Epithelial cell of prostate (primary cell): ENCODE measurements at places on chromosomes 5 and 9.

- no peak for DNase-seq
Observed at GRCh38 chr5:52077941-52078815, 694.9 kb downstream of the ISL1 start.

- no peak for DNase-seq
Observed at GRCh38 chr9:71001780-71002386, 119.5 kb downstream of the TRPM3 start.

GRCh38 chr5:107356891-107357290 lies 313.8 kb downstream of the EFNA5 start:
- no peak for DNase-seq

DNA sequence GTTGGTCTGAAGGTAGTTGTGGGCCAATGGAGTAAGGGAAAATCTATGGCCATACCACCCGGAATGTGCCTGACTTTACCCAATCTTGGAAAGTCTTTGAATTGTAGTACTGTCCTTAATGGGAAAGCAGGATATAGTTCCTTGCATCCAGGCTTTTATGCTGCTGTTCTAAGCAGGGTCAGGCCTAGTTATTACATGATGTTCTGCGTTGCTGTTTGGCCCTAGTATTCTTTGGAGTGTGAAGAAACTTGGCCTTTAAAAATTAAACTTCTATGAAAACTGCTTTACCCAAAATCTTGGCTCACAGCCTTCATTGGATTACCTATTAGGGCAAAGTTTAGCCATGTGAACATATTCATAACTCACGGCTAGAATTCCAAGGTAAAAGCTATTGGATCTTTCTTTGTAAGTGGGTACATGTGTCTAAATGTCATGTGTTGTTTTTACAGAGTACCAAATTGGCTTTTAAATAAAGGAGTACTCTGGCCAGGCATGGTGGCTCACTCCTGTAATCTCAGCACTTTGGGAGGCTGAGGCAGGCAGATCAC lies 211.1 kb downstream of the DTWD2 start:
- DNase-seq, result no peak

GRCh38 chr5:180853121-180853847 lies 7.8 kb downstream of the ZFP62 start:
- no peak for DNase-seq

DNA sequence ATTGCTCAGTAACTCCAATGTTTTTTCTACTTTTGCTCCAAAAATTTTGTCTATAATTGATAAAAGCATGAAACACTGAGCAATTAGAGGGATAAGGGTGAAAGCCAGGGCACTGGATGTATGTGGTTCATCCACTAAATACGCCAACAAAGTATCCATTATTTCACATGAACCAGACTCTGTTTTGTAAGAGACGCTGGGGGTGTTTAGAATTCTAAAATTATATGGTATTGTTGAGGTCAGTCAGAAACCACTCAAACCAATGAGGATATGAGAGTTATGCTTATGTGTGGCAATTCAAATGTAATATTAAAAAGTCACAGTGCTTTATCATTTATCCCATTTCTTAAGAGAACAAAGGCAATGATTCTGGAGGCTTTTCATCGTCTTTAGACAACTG lies 220.2 kb downstream of the EFNA5 start:
- no peak for DNase-seq

DNA sequence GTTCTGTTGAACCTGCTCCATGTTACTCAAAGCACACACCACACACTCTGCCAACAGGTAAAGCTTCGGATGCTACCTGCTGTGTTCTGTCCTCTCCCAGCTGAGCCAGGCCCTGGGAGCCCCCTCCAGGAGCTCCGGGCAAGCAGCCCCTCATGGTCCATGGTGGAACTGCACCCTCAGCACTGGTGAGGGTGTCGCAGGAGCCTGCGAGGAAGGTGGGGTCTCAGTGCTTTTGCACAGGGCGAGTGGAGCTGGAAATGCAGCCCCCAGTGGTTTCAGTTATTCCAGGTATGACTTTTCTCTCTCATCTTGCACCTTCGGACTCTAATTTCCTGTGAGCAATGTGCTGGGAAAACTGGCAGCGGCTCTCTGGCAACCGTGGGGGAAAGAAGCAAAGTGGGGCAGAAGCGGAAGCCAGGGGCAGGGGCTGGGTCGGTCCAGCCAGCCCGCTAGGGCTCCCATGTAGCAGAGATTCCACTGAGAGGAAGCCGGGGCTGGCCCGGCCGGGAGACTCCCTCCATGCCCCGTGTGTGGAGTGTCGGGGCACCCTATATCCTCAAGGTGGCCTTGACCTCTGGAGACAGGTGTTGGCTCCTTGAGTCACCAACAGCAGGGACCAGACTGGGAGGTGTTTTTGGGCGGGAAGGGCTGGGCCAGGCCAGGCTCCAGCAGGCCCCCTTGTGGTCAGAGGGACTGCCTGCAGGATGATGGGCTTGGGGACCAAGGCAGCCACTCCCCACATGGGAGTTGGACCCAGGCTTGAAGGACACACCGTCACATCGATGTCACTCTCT lies 75.6 kb upstream of the PRSS3 start:
- DNase-seq, result no peak

DNA sequence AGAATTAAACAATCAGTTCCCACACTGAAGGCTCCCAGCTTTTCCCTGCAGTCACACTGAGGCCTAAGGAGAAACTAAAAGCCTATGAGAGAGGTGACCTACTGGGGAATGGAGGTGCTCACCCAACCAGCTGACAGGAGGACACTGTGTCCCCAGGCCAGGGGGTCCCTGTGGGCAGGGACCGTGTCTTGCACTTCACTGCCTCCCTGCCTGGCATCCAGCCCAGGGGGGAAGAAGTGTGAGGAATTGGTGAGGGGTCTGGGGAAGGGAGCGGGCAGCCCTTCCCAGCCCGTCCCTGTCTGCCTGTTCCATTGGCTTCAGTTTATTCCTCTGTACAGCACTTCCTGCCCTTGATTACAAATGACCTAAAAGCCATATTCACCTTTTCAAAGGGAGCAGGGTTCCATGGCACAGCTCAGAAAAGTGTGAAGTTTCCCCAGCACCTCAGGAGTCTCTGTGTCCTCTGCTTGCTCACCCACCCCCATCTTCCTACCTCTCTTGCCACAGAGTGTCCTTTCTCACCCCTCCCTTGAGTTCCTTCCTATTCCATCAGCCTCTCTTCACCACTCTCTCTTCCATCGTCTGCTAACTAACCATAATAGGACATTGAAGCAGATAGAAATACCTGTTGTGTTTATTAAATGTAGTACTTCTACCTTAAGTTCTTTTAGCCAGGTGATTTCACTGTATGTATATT lies 12.9 kb downstream of the OTULINL start:
- no peak for DNase-seq

- no peak for DNase-seq
Observed at GRCh38 chr5:124341066-124341858, 405.2 kb downstream of the ZNF608 start.
